ENCODE measurements at places on chromosomes 7 and 10.

GRCh38 chr7:98286093-98286539, 4.6 kb downstream of the BRI3 start:
- DNase-seq = no peak

GRCh38 chr10:8052956-8053445, 1.5 kb upstream of the GATA3 start:
- no peak for DNase-seq

DNA sequence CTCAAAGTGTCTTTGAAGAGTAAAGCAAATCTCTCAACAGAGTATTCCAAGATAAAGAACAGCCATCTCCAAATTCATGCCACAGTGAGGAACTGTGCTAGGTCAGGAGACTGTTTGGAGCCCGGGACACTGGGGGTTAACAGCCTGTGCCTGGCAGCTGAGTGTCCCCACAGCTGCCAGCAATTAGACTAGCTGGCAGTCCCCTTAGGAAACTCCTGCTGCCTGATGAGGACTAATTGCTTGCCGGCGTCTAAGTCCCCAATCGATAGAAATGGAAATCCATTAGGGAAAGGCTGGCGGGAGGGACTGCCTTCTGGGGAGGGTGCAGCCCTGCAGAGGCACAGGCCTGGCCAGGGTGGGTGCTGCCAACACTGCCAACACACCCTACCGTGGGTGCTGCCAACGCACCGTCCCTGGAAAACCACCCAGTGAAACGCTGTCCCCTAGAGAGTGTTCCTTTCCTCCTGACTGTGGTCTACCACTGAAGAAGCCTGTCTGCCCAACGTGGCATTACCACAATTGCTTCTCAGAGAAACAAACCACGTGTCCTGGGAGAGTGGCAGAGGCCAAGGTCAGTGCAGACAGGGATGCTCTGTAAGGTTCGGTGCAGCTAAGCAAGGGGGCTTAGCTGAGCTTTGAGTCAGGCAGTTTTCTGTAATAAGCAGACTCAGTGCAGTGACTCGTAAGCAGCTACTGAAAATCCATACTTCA, 60.8 kb downstream of the XRCC2 start:
- no peak for DNase-seq

GRCh38 chr10:34075254-34075926, 739.7 kb downstream of the PARD3 start:
- DNase-seq = no peak

DNA sequence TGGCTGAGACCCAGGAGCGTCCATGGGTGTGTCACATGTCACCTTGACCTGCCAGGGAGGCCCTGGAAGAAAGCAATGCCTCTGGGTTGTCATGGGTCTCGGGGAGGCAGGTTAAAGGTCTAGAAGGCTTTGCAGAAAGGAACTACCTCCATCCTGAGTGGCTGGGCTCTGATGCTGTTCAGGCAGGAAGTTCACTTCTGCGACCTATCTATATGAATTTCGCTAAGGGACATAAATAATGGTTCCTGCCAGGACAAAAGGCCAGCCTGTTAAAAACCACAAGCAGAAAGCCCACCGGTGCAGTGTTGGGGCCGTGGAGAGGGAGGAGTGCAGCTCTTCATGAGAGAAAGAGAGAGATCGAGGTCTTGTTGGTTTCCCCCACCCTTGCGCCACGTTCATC, 182.9 kb downstream of the PTPN20 start:
- DNase-seq = no peak

- DNase-seq = no peak
Measured at GRCh38 chr10:77168861-77169260, 468.7 kb downstream of the KCNMA1 start.

DNA sequence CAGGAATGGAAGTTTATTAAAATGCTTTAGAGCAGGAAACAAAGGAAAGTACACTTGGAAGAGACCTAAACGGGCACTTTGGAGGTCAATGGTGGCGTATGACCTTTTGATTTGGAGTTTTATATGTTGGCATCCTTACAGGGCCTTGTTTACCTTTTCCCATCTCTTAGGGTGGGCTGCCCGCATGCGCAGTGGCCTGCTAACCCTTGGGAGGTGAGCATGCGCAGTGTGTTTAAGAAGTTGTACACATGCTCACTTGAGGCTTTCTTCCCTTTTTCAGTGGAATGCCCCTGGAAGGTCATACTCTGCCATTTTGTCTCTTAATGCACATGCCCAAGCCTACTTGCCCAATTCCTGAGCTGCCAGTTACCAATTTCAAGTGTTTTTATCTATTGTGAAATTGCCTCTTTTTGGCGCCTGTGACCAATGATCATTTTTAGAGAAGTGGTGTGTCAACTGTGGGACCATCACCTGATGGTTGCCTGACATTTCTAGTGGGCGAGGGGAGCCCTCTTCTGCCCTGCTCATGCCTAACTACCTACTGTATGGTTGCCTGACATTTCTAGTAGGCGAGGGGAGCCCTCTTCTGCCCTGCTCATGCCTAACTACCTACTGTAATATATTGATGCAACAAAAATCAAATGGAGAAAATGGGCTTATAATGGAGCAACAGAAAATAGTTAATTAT, 138.0 kb downstream of the PPP1R9A start:
- DNase-seq = no peak

GRCh38 chr7:29684787-29685650, 121.3 kb upstream of the WIPF3 start:
- peak; percentile 45 for DNase-seq

DNA sequence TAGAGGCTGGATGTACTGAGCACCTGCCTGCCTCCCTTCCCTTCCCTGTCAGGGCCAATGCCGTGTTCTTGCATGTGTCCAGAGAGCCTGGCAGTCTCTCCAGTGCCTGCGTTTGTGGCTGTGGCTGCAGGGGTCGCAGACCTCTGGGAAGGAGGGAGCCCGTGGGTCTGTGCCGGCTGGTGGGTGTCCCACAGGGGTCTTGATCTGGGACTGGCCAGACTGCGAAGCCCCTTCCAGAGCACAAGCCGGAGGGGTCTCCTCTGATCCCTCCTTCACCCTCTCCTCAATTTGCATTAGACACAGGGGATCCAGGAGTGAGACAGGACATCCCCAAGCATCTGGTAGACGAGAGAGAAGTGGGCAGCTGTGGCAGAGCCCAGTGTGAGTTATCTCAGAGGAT, 199.2 kb downstream of the ADARB2 start:
- no peak for DNase-seq

GRCh38 chr10:108086502-108086901, 922.0 kb upstream of the SORCS1 start:
- DNase-seq = no peak

GRCh38 chr10:48699011-48699627, 14.4 kb downstream of the WDFY4 start:
- DNase-seq = no peak

DNA sequence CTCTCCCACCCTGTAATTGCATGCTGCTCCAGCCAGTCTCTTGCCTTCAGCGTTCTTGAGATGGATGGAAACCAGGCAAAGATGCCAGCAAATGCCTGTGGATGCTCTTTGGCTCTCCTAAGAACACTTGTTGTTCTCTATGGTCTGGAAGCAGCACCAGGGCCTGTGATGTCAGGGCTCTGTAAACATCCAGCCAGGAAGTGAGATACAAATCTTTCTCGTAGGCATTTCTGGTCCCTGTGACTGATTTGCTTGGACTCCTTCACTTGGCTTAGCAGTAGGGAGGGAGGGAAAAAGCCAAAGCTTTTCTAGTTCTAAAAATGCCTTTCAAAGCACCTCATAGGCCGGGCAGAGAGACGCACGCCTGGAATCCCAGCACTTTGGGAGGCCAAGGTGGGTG, 201.3 kb downstream of the REEP3 start:
- no peak for DNase-seq

DNA sequence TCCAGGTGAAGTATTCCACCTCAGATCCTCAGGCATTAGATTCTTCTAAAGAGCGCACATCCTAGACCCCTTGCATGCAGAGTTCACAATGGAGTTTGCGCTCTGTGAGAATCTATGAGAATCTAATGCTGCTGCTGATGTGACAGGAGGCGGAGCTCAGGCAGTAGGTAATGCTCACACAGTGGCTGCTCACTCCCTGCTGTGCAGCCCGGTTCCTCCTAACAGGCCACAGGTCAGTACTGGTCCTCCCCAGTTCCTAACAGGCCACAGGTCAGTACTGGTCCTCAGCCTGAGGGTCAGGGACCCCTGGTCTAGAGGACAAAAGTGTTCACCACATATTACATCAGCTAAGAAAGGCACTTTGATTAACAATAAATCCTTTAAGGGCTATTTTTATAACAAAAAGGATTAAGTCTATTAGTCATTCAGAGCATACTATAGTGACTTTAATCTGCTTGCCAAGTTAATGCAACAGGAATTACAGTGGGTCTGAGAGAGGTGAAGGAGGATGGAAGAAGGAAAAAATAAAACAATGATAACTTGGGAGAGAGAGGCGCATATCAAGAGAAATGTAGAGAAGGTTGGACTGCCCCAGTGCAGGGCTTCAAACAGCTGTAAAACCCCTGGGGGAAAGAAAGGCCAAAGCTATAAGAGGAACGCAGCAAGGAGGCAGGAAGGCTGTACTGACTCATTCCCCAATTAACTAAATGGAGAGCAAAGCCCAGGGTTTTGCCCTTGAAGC, 49.2 kb downstream of the CUL2 start:
- DNase-seq = no peak

GRCh38 chr7:85529201-85529600, 342.3 kb upstream of the SEMA3D start:
- DNase-seq = no peak

GRCh38 chr7:76296743-76297740, 5.4 kb upstream of the HSPB1 start:
- no peak for DNase-seq

- no peak for DNase-seq
Measured at GRCh38 chr7:43594020-43594419, 11.1 kb downstream of the STK17A start.

GRCh38 chr10:63919575-63920279, 398.5 kb downstream of the REEP3 start:
- DNase-seq = no peak

DNA sequence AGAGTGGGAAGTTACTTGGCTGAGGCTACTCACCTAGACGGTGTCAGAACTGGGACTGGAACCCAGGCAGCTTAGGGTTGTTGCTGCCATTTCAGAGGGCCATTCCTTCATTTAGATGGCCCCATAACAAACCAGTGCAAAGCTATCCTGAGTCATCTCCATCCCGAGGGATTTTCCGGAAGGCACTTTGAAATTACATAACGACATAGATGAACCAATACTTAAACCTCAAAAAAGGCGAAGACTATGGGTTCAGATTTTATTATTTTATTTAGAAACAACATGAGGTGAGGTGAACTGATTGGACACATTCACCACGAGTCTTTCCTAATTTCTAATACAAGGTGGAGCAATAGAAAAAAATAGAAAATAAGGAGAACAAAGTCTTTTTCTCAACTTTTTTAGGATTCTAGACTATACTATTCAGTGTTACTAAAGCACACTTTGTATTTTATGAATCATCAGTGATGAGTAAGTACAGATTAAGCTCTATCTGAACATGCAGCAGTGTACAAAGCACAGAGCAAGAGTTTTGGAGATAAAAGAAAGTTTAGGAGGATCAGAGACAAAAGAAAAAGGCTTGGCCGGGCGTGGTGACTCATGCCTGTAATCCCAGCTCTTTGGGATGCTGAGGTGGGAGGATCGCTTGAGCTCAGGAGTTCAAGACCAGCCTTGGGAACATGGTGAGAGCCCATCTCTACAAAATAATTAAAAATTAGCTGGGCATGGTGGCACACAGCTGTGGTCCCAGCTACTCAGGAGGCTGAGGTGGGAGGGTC, 79.5 kb upstream of the SVIL start:
- no peak for DNase-seq

GRCh38 chr10:132710746-132711612, 75.0 kb downstream of the NKX6-2 start:
- no peak for DNase-seq

Measured in hematopoietic multipotent progenitor cell treated with erythropoietin and hydrocortisone succinate and interleukin-3 and kit ligand, for 17 days (in vitro differentiated cells).